ENCODE measurements at places on chromosomes 1 and 21.

- DNase-seq: no peak
These were observed 1.3 kb downstream of the GLRX2 start for GRCh38 chr1:193103759-193104501.

DNA sequence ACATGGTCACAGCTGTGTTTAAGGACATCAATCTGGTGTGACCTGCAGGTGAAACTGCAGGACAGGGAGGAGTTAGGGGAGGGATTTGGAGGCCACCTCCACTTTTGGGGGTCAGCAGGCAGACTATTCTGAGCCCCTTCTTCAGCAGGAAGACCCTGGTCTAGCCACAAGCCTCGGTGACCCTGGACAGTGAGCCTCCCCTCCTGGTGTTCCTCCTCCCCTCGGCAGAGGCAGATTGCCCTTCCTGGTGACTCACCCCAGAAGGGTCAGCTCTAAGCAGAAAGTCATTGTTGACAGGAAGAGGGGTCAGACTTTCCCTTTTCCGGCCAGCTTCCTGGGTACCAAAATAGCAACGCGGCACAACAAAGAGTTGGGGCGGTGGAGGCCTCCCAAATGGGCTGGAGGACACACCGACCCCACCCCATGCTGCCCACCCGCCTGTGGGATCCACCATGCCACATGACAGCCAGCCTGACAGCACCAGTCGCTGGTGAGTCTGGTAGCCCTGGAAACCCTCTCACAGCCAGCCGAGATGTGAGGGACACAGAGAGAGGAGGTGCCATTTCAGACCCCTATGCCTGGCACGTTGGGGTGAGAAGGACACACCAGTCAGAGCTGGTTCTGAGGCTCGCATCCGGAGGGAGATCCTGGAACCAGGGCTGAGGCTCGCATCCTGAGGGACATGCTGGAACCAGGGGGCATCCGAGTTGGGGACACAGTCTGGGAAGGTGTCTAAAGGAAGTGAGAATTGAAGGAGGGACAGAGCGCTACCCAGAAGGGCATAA lies 14.7 kb upstream of the CSF1 start:
- DNase-seq: no peak

DNA sequence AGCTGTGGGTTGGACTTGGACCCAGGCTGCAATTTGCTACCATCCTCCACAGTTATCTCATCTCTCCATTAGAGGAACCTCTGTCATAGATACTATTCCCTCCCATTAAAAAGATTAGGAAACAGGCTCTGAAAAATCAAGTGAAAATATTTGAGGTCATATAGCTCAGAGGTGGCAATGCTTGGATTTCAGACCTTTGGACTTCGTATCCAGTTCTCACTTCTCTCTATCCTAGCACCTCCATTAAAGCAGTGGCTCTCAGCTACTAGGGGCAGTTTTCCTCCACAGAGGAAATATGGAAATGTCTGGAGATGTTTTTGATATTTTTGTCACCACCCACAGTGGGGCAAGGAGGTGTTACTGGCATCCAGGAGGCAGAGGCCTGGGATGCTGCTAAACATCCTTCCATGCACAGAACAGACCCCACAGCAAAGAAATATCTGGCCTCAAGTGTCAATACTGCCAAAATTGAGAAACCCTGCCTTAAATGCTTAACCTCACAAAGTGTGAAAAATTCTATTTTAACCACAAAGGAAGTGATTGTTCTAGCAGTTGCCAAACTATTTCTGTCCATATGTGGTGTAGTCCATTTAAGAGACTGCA lies 54.1 kb downstream of the C8A start:
- no peak for DNase-seq

- DNase-seq: no peak
These were observed 75.9 kb downstream of the ZSCAN20 start for GRCh38 chr1:33548319-33548718.

DNA sequence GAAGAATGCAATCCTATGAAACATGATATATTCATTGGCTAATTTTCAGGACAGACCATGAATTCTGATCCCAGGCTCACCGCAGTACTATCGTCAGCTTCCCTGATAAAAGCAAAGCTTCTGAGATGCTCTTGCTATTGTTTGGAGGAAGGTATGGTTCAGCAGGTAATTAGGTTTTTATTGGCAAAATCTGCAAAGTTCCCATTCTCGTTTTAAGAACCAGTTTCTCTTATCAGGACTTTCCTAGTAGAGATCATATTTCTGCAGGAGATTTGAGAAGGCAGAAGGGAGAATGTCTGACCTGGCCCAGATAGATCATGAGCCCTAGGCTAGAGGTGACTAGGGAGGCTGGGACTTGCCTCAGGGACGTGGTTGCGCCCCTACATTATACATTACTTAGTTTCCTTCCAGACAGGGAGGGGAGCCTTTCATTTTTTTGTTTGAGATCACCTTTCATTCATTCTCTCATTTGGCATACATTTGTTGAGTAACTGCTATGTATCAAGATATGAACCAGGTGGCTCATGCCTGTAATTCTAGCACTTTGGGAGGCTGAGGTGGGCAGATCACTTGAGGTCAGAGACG lies 108.8 kb downstream of the NRIP1 start:
- DNase-seq: no peak

GRCh38 chr1:235430991-235431390 lies 63.8 kb downstream of the TBCE start:
- DNase-seq: no peak

DNA sequence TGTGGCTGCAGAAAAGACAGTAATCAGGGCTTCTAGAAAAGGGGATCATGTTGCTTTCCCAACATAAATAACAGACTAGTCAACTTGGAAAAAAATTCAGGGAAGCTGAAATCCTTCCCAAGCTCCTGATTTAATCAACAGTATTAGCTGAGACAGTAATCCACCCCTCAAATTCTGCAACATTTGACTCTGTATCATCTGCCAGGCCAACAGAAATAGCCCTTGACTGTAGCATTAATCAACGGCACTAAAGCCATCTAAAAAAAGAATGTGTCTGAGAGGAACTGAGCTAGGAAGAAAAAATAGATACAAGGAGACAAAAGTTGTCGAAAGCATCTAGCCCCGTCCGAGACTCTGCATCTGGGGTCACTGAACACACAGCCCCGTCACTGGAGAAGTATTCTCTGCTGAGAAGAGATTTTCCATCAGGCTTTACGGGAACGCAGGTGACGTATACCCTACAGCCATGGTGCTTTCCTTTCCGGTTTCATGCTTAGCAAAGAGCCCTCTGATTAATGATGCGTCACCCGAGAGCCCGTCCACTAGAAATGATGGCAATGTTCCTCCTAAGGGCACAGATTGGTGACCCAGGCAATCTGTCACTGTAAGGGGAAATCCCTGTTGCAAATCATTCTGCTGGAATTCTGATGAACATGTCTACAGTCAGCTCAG lies 42.1 kb upstream of the TP53BP2 start:
- DNase-seq: no peak

- DNase-seq: no peak
These were observed 3.4 kb downstream of the CLCA1 start for GRCh38 chr1:86472152-86472551.

DNA sequence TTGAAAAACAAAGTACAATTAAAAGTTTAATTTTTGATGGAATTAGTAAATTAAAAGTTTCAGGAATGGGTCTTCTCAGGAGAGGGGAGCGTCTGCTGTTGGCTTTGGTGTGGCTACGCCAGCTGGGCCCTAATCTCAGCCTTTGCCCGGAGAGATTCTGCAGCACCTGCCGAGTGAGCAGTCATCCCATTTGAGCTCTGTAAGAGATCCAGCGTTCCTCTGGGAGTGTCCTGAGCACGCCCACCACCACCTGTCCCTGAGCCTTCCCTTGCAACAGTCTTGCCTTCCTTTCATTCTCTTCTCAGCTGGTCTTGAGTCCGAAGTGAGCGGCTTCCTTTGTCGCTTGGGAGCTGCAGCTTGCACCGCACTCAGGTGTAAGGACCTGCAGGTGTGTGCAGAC lies 263.1 kb downstream of the CAMTA1 start:
- DNase-seq: no peak

- DNase-seq: no peak
These were observed 24.3 kb upstream of the PPP1R15B start for GRCh38 chr1:204435872-204436271.

DNA sequence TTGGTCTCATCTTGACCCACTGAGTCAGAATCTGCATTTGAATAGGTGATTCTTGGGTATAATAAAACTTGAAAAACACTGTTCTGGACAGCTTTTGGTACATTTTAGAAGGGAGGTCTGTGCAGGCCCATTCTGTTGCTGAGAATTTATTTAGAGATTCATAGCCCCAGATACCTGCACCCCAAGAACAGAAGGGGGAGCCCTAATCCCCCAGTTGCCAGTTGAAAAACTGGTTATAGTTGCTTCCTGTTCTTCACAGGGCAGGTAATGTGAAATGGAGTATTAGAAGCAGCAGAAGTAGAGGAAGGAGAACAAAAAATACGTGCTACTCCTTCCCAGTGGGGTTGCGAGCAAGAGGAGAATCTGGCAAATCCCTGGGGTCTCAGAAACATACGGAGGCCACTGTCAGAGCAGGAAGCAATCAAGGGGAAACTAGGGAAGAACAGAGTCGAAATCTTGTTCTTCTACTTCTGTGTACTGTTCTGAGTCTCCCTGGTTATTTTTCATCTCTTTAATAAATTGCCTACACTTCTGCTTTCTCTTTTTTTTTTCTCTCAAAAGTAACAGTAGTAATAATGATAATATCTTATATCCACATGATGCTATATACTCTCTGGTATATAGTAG lies 4.6 kb upstream of the CLCA2 start:
- no peak for DNase-seq

DNA sequence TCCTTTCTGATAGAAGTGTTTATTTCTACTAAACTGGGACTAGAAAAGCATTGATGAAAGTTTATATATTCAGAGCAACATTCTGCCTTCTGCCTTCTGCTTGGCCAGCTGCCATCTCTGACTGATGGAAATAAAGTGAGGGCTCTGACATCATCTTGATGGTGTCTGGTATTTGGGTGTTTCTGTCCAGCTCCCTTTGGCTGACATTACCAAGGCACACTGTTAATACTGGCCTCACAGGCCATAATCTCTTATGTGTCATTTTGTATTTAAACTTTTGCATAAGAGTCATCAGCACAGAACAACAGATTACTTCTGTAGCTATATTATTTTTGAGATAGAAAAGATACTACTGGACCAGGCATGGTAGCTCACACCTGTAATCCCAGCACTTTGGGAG lies 216.9 kb downstream of the RYR2 start:
- DNase-seq: no peak

DNA sequence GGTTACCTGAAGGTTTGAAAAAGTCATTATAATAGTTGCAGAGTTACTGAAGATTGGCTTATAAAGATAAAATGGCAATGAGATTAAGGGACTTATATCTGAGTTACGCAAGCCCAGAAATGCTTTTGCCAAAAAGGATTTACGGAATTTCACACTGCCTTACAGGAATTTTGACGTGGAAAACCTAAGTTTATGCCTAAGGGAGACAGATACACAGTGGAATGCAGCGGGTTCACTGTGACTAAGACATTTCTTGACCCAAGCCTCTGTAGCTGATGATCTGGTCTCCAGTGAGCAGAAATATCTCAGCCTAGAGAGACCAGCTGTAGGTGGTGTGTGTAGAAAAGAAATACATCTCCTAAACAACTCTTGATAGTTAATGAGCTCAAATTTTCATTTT lies 10.1 kb upstream of the EXO1 start:
- no peak for DNase-seq

GRCh38 chr21:44458971-44459711 lies 3.8 kb downstream of the LRRC3 start:
- DNase-seq: no peak

- no peak for DNase-seq
These were observed 3.2 kb downstream of the FCRL2 start for GRCh38 chr1:157773493-157774350.

GRCh38 chr1:64323054-64323453 lies 119.6 kb downstream of the UBE2U start:
- DNase-seq: no peak

DNA sequence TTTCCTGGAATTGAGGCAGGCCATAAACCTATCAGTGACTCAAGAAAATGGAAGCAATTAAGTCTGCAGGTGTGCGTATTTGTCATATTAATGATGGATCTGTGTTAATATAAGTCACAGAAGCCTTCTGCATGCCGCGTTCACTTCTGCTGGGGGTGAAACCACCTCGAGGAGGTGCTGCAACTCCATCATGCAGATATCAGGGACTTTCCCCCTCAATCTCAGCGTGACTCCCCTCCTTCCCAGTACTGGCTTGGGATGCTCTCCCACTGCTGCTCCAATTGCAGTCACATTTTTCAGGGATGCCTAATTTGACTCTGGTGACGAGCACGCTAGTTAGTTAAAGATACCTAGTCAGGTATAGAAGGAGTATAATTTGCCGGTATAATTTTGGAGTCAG lies 87.5 kb downstream of the ASTN1 start:
- no peak for DNase-seq

DNA sequence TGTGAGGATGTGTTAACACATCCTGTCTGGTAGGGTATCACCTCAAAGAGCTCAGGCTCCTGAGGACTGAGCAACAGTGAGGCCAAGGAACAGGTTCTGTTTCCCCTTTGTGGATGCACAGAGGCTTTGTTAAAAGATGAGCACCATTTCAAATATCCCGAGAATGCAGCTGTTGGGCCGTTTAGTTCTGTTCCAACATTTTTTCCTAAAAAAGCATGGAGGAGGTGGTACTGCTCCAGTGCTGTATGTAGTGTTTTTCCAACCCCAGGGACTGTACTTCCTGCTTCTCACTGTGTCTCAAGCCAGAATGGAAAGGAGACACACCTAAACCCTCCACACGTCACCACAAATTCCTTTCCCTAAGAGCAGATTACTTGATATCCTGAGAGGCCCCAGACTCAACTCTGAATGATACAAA lies 53.8 kb upstream of the BCL10 start:
- no peak for DNase-seq

- peak; percentile 24 for DNase-seq
These were observed 1.3 kb downstream of the RIMS3 start for GRCh38 chr1:40664167-40664537.

GRCh38 chr1:6581561-6582305 lies 1.9 kb downstream of the ZBTB48 start:
- no peak for DNase-seq

DNA sequence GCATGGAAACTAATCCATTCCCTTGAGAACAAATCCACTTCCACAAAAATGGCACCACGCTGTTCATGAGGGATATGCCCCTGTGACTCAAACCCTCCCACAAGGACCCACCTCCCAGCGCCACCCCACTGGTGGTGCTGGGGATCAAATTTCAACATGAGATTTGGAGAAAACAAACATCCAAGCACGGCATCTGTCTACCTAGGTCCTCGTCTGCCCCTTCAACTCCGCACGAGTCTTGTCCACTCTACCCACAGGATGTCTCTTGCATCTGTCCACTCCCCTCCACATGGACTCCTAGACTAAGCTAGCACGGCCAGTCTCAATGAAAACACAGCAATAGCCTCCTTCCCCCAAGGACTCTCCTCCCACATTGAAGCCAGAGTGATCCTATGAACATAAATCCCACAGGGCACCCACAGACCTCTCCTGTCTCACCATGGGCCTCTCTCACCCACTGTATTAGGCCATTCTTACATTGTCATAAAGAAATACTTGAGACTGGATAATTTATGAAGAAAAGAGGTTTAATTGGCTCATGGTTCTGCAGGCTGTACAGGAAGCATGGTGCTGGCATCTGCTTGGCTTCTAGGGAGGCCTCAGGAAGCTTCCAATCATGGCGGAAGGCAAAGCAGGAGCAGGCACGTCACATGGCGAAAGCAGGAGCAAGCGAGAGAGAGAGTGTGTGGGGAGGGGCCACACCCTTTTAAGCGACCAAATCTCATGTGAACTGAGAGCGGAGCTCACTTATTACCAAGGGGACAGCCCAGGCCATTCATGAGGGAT lies 101.4 kb downstream of the TOMM20 start:
- no peak for DNase-seq

Data from NCI-H1436 treated with DMSO at 0.1 percent for 48 hours (cell line).